ENCODE measurements at places on chromosomes 3 and 15. TPM values are rescaled to one million over a fixed set of nuclear protein-coding genes. Genes with fewer than 3 reads are reported as not detected.

The GP9 gene
- not detected for total RNA-seq

DNA sequence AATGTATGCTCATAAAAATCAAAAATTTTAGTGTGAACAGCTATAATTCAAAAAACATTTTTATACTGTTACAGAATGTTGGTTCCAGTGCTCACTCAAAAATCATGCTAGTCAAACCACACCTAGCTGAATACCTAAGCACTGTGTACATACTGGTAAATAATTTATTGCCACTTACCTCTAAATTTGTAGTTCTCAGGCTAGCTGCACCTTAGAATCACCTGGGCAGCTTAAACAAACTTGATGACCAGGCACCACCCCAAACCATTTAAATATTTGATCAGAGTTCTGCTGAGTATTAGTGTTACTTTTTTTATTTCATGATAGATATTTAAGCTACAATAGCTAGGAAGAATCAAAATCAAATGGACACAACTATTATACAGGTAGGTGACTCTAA is 32.3 kb upstream of the TMCO5A start:
- DNase-seq = no peak

The ILDR1 gene
- 2.0 TPM for total RNA-seq

DNA sequence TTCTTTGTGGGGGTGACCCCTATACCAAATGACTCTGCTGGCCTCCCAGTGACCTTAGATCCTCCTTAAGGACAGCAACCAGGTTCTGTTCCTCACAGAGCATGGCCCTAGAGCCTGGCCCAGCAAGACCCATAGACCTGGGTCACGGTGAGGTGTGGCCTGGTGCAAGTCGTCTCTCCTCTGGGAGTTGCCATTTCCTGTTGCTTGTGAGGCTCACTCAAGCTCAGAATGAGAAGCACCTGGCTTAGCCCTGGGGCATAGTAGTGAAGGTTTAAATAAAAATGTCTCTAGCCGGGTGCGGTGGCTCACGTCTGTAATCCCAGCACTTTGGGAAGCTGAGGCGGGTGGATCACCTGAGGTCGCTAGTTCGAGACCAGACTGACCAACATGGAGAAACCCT is 131.3 kb downstream of the SMAD6 start:
- DNase-seq = no peak

GRCh38 chr3:63952248-63952594 is 40.0 kb upstream of the SCAANT1 start:
- DNase-seq = no peak

DNA sequence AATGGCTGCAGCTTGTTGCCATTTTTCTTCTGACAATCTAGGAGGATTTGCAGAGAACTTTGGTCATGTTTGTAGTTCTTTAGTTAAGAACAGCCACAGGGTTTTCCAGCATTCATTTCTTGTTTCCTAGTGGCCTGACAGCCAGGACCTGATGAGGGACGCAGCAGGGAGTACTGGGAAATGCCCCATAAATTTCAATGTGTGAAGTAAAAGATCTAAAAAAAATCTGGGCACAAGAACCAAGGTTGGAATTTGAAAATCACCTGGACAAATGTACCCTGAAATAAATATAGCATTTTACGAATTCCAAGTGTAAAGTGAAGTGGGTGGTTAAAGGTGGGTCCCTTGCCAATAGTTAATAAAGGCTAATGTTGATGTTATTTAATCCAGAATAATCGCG is 195.0 kb downstream of the ZIC1 start:
- no peak for DNase-seq

The LDHAL6B gene
- not detected for total RNA-seq

GRCh38 chr15:93852761-93853160 is 378.6 kb upstream of the MCTP2 start:
- no peak for DNase-seq

The ACOX2 gene
- total RNA-seq = 2.9 TPM

DNA sequence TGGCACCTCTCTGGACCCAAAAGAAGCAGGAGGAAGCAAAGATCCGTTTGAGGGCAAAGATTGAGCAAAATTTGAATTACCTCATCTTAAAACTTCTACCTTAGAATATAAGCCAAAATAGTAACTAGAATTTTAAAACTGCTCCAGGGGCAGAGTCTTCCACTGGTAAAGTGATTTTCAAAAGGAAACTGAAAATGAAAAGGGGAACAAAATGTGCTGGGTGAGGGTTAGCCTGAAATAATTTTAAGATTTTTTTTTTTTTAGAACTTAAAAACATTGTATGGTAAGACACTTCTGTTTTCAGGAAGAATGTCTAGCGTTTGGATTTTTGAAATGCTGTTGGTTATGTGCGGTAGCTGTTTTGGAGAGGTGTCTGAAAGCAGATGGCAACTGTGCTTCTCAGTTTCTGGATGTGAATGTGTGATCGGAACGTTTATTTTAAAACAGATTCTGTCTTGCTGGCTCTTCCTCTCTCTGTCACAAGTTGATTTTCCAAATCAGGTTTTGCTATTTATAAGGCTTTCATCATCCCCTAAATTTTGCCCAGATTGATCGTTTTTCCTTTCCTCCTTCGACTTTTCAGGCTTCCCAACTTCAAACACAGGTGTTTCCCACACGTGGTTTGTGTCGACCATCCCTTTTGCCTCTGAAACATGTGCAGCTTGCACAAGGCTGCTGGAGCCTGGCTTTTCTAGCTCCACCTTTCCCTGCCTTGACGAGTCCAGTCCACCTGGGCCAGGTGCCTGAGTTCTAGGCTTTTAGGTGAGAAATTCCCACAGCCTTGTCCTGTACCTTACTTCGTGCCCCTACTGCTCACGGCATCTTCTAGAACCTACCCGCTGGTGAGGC is 3.3 kb downstream of the LRRK1 start:
- peak; percentile 39 for DNase-seq

The ACTRT3 gene
- total RNA-seq = 0.25 TPM

GRCh38 chr3:62768896-62769295 is 106.3 kb downstream of the CADPS start:
- DNase-seq = no peak

DNA sequence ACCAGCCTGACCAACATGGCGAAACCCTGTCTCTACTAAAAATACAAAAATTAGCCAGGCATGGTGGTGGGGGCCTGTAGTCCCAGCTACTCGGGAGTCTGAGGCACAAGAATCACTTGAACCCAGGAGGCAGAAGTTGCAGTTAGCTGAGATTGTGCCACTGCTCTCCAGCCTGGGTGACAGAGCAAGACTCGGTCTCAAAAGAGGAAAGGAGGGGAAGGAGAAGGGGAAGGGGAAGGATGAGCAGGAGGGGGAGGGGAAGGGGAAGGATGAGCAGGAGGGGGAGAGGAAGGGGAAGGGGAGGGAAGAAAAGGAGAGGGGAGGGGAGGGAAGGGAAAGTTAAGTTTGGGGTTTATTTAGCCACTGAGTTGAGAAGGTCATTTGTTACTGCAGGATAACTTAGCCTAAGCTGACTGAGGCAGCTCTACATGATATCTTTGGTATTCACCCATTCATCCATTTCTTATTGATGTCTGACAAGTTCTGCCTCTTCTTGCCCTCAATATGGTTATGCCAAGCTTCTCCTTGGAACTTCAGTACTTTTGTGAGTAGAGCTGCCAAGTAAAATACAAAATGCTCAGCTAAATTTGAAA is 15.9 kb upstream of the ABHD2 start:
- DNase-seq = no peak

DNA sequence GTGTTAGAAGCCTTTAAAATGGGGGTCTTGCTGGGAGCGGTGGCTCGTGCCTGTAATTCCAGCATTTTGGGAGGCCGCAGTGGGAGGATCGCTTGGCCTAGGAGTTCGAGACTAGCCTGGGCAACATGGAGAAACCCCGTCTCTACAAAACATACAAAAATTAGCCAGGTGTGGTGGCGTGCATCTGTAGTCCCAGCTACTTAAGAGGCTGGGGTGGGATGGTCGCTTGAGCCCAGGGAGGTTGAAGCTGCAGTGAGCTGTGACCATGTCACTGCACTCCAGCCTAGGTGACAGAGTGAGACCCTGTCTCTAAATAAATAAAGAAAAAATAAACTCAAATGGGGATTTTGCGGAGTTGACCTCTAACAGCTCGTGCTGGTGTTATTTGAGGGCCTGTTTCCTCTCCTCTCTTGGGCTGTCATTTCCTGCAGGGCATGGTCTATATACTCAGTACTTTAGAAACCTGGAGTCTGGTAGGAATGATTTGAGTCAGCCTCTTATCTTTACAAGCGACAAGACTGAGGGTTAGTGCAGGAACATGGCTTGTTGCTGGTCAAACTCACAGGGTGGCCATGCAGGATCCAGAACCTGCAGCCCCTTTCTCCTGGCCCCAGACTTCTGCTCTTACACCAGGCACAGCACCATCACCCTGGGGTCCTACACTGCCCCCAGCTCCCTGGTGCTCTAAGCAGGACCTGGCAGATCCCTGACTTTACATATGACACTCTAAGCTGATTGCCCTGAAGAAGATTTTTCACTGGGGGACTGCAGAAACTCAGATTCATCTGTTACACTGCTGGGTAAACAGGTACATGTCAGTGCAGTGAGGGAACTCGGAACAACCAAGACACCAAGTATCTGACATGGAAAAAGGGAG is 15.1 kb downstream of the EHD4 start:
- peak; percentile 58 for DNase-seq

DNA sequence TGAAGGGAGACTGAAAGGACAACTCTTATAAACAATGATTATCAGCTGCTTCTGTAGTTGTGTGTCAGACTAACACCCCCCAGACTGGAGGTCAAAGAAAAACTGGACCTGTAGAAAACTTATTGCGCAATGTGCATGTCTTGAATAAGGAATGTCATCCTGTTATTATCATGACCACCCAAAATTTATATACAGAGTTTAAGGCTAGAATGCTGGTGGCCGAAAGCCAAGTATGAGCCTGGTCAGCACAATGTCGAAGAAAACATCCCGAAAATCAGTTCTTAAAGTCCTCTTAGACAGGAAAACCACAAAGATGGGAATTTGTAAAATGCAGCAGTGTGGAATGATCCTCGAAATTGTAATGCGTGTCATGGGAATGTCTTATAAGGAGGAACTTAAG is 29.3 kb downstream of the RFTN1 start:
- DNase-seq = no peak

GRCh38 chr3:127688416-127689265 is 15.9 kb downstream of the ABTB1 start:
- peak; percentile 68 for DNase-seq

Data from lower leg skin (tissue), 4 donors.